Activated CD4-positive, alpha-beta T cell treated with anti-CD3 and anti-CD28 coated beads, Interleukin-2, amount 50 U/mL, for 16 hours (primary cell): ENCODE measurements at places on chromosomes 12 and 14.

DNA sequence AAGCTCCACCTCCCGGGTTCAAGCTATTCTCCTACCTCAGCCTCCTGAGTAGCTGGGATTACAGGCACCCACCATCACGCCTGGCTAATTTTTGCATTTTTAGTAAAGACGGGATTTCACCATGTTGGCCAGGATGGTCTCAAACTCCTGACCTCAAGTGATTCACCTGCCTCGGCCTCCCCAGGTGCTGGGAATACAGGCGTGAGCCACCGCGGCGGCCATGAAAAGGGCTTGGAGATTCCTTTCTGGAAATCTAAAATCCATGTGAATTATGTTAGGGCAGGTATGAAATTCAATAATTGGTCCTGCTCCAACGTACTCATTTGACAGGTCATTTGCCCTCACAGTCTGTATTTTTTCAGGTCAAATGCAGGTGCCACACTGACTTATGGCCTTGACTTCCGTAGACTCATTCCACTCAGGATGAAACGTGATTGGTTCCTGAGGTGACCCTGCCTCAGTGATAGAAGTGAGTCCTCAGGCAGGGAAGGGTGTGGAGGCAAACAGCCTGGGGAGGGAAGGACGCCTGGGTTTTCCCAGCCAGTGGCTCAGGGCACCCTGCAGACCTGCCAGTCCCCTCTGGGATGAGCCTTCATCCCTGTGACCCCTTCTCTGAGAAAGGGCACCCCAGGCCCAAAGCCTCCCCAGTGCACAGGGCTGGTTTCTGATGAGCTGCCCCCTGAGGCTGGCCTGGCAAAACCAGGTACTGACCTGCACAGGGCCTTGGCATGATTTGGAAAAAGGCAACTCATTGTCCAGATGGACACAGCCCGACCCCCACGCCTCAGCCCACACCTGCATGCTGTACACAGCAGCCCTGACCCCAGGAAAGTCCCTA, 48.7 kb downstream of the PSMA6 start:
- DNase-seq: no peak

DNA sequence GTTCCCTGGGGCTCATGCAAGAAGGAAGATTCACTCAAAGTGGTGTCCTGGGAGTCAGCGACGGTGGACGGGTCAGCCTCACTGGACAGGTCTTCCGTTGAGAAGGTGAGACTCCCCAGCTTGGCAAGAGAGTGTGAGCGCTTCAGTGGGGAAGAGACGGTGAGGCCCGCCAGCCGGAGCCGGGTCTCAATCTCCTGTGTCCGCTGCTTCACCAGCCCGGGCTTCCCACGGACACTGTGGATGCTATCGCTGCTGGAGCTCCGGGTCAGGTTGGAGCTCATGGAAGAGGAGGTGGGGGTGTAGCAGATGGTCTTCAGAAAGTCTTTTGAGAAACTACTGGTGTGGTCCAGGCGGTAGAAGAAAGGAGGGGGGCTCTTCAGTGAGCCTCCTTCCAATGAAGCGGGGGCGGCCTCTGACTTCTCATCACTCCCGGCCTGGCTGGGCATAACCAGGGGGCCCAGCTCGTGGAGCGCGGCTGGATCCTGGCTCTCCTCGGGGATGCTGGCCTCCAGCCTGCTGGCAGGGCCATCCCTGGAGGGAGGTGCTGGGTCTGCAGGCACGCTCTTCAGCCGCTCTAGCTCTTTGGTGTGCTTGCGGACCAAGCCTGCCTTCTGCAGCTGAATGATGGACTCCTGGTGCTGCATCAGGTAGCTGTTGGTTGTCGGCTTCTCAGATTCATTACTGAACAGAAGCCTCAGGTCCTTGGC, 56.9 kb upstream of the CORO1C start:
- DNase-seq: no peak

DNA sequence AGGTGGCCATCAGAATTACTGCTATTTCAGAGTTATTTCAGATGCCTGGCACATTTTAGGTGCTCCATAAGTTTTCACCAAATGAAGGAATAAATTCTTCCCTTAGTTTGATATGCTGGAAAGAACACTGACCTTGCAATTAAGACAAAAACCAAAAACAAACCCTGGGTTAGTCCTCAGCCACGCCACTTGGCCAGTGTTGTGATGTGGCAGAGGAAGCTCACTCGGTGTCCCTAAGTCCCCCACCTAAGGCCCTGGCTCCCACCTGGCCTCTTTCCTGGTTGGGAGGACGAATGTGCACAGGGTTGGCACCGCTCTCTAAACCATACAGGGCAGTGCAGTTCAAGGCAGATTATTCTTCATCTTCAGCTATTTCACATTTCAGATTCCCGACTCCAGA, 13.7 kb upstream of the FGF23 start:
- DNase-seq: no peak

GRCh38 chr14:79587875-79588274, 623.4 kb downstream of the DIO2 start:
- DNase-seq: peak; percentile 43

GRCh38 chr14:75430526-75430925, 2.7 kb downstream of the JDP2 start:
- DNase-seq: no peak

GRCh38 chr14:51507906-51508511, 143.7 kb upstream of the FRMD6 start:
- DNase-seq: no peak

DNA sequence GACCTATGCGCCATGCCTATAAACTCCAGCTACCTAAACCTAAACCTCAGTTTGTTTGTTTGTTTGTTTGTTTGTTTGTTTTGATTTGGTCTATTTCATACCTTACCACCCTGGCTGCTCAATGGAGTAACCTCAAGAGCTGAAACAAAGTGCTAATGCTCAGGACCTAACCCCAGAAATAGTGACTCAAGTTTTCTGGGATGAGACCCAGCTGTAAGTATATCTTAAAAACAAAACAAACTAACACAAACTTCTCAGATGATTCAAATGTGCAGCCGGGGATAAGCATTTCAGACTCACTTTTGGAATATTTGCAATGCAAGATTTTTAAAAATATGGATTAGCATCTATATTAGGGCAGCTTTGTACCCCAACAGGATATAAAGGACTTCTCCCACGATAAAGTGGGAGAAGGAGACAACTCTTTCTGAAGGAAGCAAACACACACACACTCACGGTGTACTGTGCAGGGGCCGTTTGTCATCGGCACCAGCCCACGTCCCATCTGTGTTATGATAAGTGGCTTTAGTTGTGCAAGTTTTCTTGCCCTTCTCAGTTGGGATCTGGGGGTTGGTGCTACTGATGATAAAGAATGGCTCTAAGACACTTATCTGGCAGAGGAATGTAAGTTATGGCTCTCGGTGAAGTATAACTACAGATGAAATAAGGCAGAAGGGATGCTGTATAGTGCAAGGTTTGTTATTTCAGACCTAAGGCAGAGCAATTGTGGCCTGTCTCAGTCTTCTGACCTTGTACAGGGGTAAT, 516.7 kb upstream of the TMEM132C start:
- DNase-seq: no peak

GRCh38 chr12:13233830-13234641, 37.5 kb downstream of the EMP1 start:
- peak; percentile 46 for DNase-seq

- no peak for DNase-seq
These were observed 204.8 kb upstream of the IGF1 start for GRCh38 chr12:102685172-102685571.
